Stimulated activated naive CD4-positive, alpha-beta T cell (primary cell): ENCODE measurements at places on chromosomes 13 and 19.

DNA sequence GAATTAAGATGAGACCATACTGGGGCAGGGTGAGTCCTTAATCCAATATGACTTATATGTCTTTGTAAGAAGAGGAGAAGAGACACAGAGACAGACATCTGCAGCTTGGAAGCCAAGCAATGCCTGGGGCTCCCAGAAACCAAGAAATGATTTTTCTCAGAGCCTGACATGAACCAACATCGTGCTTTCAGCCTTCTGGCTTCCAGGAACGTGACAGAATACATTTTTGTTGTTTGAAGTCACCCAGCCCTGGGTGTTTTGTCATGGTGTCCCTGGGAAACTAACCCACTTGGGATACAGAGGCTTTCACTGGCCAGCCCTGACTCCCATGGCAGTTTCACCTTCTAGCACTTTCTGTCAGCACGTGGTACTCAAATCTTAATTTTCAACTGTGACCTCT lies 95.3 kb upstream of the SLC10A2 start:
- DNase-seq: no peak

DNA sequence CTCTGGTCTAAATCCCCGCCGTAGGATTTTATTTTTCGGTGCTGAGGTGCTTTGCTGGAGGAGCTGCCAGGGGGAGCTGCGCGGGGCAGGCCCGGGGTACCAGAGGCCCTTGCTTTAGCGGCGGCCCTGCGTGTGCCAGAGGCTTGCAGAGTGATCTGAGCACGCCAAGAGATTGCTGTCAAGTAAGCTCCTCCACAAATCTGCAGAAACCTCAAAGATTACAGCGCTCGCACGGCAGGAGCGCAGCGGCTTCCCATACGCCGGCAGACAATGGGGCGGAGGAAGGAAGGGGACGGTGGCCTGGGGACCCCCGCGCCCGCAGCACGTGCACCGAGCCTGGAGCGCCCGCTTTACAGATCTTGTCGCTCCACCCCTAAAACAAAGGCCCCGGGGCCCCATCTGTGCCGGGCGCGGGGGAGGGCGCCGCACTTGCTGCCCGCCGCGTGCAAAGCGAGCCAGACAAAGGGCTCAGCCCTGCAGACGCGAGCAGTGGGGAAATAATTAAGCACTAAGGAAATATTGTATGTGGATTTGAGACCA lies 9.1 kb upstream of the C19orf12 start:
- peak; percentile 47 for DNase-seq

GRCh38 chr13:25731037-25731436 lies 320.8 kb downstream of the SHISA2 start:
- no peak for DNase-seq

- peak; percentile 45 for DNase-seq
Observed at GRCh38 chr19:35609851-35610353, 2.6 kb upstream of the HAUS5 start.

GRCh38 chr13:27917121-27917947 lies 2.5 kb upstream of the PDX1 start:
- no peak for DNase-seq

- no peak for DNase-seq
Observed at GRCh38 chr13:45865414-45865813, 13.9 kb upstream of the SIAH3 start.

- DNase-seq: no peak
Observed at GRCh38 chr13:98962901-98963590, 14.8 kb downstream of the DOCK9 start.

DNA sequence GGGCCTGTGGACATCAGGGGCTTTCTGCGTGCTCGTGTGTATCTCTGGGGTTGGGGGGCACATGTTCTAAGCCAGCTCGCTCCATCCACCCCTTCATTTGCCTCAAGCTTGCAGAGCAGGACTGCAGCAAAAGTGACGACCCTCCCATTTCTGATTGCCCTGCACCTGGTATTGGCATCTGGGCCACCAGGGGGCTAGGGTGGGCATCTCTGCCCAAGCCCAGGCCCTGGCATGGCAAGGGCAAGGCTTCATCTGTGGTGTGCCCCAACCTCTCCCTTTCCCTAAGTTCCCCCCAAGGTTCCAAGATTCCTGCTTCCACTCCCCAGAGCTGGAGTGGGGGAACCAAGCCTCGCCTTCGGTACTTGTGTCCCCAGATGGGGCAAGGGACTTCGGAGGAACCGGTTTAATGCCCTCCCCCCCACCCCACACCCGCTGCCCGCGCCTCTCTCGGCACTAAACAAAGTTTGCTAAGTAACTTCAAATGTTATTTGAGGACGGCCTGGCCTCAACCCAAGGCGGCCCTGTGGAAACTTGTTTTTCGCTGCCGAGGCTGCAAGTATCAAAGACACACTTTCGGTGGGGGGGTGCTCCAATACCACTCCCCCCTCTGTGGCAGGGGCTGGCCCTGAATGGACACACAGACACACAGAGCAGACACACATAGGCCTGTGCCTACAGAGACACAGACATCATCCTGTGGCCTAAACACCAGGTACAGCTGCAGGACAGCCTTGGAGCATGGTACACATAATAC lies 12.2 kb downstream of the NFIX start:
- no peak for DNase-seq

DNA sequence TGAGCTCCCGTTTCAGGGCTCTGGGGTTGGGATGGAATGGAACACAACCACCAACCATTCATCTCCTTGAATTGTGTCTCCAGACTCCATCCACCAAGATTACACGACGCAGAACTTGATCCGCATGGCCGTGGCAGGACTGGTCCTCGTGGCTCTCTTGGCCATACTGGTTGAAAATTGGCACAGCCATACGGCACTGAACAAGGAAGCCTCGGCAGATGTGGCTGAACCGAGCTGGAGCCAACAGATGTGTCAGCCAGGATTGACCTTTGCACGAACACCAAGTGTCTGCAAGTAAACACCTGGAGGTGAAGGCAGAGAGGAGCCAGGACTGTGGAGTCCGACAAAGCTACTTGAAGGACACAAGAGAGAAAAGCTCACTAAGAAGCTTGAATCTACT lies 15.5 kb downstream of the FCAR start:
- no peak for DNase-seq

DNA sequence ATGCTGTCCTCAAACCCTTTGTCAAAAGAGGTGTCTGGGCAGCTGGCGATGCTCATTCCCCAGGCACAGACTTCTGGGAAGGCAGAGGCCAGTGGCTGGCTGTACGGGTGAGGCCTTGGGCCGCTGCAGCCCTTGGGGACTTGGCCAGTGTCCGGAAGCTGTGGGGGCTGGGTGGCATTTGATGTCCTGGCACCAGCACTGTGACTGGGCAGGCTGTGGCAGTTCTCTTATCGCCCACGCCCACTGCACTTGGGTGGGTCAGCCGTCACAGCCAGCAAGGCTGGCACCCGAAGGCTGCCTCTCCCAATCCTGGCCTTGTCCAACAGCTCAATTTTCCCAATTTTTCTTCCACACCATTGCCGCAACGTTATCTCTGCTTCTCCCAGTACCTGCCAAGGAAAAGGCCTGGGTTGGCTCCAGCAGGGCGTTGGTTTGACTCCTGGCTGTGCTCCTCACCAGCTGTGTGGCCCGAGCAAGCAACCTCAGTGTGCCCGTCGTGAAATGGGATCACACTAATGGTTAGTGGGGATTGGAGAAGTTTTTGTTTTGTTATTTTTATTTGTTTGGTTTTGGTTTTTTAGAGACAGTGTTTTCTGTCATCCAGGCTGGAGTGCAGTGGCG lies 12.7 kb upstream of the SLC44A2 start:
- DNase-seq: no peak

DNA sequence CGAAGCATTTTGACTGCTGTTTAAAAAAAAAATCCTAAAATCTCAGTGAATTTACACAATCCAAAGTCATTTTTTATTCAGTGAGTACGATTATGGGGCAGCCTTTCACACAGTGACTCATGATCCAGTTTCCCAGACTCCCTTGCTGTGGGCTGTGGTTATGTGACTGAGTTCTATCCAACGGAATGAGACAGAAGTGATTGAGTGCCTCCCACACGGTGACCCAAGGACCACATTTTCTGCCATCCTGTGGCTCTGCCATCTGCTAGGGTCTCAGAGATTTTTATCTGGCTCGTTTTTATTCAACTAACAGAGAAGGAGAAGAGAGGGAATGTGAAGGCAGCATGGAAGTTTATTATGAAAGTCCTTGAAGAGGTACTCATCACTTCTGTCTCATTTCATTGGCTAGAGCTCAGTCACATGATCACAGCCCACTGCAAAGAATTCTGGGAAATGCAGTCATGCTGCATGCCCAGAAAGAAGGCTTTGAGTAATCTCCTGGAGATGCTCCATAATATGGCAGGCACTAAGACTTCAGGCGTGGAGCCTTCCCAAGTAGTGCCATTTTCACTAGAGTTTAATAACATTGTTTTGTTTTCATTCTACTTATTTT lies 999.4 kb downstream of the UQCRFS1 start:
- no peak for DNase-seq

DNA sequence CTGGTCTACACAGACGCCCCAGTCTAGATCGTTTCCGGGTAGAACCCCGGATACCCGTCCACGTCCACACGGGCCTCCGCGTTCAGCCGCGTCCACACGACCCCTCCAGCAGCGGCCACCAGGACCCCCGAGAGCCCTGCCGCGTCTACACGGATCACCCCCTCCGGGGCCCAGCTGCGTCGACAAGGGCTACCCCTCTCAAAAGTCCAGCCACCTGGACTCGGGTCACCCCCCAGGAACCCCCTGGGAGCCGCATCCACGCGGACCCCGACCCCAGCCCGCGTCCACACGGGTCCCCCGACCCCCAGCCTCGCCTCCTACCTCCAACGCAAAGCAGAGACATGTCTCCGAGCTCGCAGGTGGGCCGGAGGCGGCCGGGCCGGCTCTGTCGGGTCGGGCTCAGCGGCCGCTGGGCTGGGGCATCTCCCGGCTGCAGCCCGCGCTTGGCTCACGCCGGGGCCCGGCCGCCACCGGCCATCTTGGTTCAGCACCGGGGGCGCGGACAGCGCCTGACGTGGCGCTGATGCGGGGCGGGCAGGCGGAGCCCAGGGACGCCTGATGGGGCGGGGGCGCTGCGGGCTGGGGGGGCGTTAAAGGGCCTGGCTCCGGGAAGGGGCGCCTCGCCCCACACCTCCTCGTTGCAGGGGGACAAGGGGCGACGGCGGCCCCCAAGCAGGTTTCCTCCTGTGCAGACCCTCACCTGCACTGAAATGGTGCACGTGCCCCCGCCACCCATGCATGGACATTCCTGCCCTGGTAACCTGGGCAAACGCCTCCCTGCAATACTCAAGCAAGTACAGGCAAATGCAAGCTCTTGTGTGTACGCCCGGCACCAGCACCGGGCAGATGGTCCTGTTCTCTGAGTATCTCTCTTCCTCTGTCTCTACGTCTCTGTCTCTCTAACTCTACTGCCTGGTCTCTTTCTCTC lies at the start of gene UNC13A:
TSS of gene UNC13A (minus strand) at position 498 of the 928 bp plus-strand sequence. CDS start at position 343, 155 bp downstream.
- DNase-seq: peak; percentile 33

- no peak for DNase-seq
Observed at GRCh38 chr13:60924856-60925255, 490.8 kb downstream of the PCDH20 start.
